ENCODE measurements at places on chromosomes 13 and 19.

DNA sequence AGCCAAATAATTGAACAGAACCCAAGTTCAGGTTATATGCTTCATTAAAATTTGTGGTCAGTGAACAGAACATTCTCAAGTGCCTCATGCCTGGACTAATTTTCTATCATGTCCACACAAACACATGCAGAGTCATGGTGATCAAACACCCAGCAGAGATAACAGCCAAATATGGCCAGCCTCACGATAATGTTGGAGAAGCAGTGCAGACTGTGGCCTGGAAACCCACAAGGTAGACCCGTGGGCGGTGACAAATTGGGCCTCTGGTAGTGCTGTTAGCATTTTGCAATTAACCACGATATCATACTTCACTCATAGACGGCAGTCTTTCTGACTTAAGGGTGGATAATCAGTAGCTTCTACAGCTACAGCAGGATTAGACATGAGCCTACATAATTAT is 35.0 kb upstream of the VWA8 start:
- no peak for DNase-seq

GRCh38 chr19:47305309-47305751 is 4.3 kb upstream of the C5AR1 start:
- DNase-seq = peak; percentile 24

DNA sequence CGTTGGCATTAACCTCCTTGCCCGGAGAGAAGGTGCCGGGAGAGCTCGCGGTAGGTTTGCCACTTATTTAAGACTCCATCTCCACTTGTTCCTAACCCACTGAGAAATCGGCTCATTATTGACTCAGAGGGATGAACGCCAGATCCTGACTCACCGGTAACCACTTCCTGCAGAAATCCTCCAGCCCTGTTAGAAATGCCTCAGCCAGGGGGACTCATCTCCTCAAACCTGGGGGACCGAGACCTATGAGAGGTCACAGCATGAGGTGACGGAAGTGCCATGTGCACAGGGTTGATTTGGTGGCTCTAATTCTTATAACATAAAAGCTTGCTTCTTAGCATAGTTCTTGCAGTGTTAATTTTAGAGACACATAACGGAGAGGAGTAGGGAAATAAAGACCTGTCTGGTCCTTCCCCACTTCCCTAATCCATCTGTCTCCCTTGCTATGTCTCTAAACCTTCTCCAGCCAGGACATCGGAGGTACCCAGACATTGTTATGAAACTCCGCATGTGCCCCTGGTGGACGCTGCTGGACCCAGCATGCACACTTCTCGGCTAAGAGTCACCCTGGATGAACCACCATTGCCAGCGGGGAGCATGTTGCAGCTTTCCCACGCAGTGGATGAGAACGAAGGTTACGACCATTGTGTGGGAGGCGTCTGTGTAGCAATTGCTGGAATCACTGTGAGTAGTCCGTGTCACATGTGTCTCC is 158.9 kb downstream of the EFNB2 start:
- DNase-seq = no peak

DNA sequence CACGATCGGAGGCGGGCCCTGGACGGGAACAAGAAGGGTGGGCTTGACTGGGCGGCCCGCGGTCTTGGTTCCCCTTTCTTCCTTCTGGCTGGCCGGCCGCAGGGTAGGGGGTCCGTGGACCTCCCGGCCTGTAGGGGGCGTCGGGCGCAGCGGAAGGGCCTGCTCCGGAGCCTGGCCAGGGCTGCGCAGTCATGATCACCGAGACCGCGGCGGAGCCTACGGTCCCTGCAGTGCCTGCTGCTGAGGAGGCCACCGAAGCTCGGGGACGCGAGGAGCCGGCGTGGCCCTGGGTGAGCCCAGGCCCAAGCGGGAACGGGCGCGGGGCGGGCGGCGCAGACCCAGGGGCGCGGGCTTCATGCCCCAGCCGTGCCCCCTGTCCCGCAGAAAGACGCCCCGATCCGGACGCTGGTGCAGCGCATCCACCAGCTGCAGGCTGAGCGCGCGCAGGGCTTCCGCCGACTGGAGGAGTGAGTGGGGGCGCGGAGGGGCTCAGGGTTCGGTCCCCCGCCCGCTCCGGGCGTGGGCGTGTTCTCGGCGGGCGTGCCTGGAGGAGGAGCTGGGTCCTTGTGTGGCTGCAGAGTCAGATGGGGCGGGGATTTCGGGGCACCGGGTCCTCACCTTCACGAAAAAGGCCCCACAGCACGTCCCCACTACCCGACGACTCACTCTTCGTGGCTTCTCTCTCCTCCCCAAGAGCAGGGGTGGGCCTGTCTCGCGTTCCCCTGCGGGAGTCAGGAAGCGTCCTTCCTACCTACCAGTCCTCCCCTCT is at the start of gene REX1BD:
TSS of gene REX1BD (plus strand) at position 188 of the 769 bp plus-strand sequence. CDS start at position 192, 4 bp downstream.
- peak; percentile 92 for DNase-seq

GRCh38 chr13:39751805-39752204 is 96.3 kb downstream of the COG6 start:
- no peak for DNase-seq

DNA sequence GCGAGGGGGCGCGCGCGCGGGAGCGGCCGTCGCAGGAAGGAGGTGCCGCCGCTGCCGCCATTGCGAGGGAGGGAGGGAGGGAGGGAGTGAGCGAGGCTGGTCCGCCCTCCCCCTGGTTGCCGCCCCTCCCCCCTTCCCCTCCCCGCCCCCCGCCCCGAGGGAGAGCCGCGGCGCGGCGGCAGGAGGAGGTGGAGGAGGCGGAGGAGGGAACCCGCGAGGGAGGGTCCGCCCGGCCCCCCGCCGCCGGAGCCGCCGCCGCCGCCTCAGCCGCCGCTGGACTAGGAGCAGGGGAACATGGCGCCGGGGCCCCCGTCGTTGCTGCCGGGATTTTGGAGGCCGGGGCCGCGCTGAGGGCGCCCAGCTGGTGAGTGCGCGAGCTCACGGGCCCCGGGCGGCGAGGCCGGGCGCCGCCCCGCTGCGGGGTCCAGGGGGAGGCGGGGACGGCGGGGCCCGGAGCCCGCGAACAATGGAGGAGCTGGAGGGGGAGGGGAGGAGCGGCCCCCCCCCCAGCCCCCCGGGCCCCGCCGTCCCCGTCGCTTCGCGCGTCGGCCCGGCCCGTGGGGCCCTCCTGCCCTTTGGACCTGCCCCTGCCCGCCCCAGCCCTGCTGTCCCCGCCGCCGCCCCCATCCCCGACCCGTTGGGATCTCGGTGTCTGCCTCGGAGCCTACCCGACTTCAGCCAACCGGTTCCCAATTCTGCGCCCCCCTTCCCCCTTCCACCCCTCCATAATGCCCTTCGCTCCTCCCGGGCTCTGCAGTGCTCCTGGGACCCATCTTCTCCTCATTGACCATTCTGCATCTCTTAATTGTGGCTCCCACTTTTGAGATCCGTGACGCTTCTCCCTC is at the start of gene ARHGAP35:
TSS of gene ARHGAP35 (plus strand) at position 152 of the 845 bp plus-strand sequence. CDS start 57,679 bp downstream, outside the sequence.
- peak; percentile 30 for DNase-seq
